ENCODE measurements at places on chromosomes 11 and 22.

DNA sequence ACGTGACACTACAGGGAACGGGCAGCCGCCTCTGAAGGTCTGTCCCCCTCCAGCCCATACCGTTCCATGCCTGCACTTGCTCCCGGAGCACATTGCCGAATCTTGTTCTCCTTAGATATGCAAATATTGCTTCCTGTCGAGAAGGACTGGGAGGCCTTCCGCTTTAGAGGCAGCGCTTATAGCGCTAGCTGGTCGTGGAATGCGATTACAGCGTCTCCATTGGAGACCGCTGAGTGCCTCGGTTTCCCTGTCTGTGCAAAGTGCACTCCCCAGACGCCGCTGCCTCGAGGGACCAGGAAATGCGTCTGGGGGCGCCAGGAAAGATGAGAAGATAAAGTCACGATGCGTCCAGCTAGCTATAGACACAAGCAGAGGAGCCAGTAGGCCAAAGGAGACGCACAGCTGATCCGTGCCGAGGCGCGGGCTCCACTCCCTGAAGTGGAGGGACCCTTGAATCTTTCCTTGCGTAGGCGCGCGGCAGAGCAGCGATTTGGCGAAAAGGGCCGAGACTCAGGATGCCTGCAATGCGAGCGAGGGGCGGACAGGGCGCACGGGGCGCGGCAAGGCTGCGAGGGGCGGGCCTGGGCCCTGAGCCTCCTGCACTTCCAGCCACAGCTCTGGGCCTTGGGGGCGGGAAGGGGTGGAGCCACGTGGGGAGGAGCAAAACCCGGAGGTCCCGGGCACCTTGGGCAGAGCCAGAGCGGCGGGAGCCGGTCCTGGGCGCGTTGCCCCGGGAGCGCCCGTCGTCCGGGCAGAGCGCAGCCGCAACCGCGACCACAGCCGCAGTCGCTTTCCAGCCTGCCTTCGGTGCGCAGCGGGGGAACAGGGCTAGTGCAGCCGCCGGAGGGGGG lies at the start of gene RASSF10:
Gene RASSF10 (plus strand): TSS at position 692 of the 851 bp plus-strand sequence. CDS start 261 bp downstream, outside the sequence.
- DNase-seq = peak; percentile 72

DNA sequence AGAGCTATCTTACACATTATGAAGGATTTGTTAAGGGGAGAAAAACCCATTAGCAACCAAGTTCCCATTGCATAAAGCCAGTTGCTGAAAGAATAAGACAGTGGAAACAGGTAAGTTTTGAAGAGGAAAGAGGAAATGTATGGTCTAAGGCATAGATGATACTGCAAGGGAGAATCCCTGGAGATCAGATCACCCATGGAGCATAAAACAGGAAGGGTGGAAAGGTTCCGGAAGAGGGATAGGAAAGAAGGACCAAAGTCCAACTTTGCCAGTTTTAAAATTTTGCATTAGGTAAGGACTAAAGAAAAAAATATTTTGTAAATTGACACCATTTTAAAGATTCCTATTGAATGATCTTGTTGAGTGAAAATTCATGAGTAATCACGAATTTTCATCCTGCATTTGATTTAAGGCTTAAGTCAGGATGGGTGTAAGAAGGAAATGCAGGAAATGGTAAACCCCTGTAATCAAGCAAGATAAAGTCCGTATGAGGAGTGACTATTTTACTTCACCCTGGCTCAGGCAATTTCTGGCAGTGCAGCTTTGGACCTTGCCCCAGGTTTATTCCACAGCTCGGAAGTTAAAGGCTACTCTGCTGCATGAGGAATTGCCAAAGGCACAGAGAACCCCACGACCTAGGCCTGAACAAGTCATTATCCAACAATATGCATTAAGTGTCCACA lies 70.9 kb downstream of the CCDC34 start:
- no peak for DNase-seq

- no peak for DNase-seq
Measured at GRCh38 chr11:57387289-57388030, 3.0 kb downstream of the PRG2 start.

DNA sequence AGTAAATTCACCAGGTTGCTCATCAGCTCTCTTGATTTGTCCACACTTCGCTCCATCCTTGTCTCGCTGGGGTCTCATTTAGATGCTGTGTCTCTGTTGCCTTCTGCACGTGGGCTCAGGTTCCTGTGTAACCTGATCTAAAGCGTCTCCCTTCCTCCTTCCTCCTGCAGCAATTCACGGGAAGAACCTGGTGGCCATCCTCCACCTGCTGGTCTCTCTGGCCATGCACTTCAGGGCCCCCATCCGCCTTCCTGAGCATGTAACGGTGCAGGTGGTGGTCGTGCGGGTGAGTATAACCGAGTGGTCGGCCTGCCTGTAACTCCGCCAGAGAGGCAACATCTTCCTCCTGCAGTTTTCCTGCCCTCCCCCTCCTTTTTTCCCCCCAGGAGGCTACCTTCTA lies 48.0 kb upstream of the PARVG start:
- no peak for DNase-seq

DNA sequence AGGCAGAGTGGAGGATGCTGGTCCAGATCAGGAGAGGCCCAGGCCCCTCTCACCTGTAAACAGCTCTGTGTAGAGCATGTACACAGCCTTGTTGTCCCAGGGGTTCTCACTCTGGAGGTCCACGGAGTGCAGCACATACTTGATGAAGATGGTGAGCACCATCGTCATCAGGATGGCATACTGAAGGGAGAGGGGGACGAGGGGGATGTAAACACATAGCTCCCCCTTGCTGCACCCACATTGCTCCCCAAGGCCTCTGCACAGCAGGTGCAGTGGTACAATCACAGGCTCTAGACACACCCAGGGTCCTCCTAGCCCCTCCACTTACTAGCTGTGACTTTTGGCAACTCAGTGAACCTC lies 2.9 kb downstream of the SYVN1 start:
- no peak for DNase-seq

GRCh38 chr22:31098632-31099110 lies 8.7 kb downstream of the SELENOM start:
- no peak for DNase-seq

DNA sequence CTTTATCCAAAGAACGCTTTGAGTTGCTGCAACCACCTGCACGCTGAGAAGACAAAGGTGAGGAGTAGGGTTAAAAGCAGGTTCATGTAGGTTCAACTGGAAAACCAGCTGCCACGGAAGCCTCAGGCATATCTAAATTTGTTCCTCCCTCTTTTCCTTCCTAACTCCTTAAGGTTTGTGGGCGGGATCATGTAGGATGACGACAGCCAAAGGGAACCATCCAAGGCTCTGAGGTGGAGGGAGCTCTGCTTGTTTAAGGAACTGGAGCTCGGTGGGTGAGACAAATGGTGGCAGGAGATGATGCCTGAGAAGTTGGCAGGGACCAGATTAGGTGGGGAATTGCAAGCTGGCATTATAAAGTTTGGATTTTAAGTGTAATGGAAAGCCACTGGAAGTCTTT lies 60.3 kb downstream of the SPON1 start:
- no peak for DNase-seq

DNA sequence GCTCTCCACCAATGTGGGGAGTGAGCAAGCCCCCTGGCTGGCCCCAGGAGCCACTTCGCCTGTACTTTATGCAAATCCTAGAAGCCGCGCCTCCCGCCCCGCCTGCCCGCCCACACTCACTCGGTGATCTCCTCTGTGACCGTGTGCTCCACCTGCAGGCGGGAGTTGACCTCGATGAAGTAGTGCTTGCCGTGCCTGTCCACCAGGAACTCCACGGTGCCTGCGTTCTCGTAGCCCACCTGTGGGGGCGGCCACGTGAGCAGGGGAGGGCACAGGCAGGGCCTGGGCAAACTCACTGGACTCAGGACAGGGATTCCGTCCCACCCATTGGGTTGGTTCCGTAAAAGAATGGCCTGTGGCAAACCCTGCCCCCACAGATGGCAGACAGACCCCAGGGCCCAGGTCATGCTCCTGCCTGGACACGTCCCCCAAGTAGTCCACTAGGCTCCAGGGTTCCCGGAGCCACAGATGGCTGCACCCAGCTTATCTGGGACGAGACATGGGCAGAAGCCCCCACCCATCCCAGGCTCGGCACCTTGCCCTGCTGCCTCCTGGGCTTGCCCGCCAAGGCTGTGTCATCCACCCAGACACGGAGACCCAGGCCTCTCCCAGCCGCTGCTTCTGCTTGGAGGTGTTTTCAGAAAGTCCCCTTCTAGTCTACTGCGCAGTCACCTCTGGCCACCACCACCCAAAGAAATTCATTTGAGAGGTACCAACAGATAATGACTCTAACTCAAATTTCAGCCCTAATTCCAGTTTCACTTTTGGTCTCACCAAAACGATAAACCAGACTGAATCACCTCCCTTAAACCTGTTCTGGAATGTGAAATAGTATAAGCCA lies 12.1 kb downstream of the LRFN4 start:
- peak; percentile 51 for DNase-seq

DNA sequence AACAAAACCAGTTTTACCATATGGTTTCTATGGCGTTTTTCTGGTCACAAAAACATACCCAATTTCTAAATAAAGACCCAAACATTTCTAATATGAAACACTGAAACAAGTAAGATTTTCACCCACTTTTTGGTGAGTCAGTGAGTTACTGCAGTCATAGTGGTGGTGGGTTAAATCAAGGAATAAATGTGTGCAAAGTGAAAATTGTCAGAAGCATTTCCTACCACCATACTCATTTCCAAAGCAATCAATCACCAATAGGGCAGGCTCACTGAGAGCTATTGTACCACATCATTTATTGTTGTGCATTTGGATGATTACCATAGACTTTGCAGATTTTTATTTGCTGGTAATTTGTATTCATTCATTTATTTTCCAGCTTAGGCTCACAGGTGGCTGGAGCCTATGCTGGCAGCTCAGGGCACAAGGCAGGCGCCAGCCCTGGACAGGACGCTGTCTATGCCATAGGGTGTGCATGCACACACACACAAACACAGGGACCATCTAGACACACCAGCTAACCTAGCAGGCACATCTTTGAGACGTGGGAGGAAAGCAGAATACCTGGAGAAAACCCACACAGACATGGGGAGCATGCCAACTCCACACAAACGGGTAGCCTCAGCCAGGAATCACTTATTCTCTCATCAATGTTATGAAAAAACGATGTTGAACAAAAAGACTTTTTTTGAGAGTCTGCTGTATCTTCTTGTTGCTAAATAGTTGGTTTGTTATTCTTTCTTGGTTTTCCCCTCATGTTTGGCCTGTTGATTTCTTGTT lies 5.1 kb downstream of the FAM118B start:
- no peak for DNase-seq

DNA sequence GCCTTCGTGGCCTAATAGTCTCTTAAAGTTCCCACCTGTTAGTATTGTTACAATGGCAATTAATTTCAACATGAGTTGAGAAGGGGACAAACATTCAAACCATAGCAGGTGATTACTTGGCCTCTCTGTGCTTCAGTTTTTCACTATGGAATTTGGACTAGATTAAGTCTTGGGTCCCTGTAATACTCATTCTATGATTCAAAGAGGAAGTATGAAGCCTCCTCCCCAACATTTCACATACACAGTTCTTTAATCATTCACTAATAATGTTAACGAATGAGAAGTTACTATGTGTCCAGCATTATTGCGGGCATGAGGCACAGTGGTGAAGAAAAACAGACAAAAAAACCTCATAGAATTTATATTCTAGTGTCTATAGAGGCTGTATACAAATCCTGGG lies 19.9 kb upstream of the USP47 start:
- no peak for DNase-seq

- no peak for DNase-seq
Measured at GRCh38 chr22:49583886-49584505, 243.7 kb downstream of the BRD1 start.

GRCh38 chr11:27233654-27234042 lies 129.4 kb downstream of the CCDC34 start:
- no peak for DNase-seq

- DNase-seq = no peak
Measured at GRCh38 chr11:123344790-123345357, 85.2 kb upstream of the GRAMD1B start.

GRCh38 chr11:86370922-86371594 lies 3.6 kb upstream of the CCDC81 start:
- no peak for DNase-seq

GRCh38 chr11:119474682-119475596 lies 52.0 kb upstream of the THY1 start:
- DNase-seq = peak; percentile 69

DNA sequence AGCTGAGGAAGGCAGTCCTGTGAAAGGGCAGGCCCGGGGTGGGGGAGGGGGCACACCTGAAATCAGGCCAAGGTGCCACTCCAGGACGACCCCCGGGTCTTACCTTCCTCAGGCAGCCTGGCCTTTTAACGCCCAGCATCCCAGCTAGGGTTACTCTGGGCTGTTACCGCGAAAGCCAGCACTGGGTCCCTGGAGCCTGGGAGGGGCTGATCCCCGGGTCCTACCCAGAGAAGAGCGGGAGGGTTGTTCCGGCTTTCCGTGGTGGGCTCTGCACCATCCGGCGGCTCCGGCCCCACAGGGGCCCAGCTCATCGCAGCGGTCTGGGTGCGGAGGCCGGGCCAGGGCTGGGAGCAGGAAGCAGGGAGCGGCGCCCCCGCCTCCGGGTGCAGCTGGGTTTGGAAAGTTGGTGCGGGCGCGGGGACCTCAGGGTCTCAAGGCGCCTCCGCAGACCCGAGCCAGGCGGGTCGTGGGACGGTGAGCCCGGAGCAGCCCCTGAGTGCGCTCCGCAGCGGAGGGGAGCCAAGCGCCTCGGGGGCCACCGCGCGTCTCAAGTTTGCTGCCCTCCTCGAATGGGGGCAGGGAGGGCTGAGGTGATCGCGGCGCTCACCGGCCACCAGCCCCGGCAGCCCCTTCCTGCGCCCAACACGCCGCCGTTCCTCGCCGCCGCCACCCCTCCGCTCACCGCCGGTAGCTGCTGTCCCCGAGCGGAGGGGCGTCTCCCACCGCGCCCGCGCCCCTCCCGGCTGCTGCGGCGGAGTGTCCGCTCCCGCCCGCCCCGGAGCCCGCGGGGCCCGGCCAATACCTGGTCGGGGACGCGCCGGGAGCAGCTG lies 831 bp downstream of the CHST1 start:
- no peak for DNase-seq

DNA sequence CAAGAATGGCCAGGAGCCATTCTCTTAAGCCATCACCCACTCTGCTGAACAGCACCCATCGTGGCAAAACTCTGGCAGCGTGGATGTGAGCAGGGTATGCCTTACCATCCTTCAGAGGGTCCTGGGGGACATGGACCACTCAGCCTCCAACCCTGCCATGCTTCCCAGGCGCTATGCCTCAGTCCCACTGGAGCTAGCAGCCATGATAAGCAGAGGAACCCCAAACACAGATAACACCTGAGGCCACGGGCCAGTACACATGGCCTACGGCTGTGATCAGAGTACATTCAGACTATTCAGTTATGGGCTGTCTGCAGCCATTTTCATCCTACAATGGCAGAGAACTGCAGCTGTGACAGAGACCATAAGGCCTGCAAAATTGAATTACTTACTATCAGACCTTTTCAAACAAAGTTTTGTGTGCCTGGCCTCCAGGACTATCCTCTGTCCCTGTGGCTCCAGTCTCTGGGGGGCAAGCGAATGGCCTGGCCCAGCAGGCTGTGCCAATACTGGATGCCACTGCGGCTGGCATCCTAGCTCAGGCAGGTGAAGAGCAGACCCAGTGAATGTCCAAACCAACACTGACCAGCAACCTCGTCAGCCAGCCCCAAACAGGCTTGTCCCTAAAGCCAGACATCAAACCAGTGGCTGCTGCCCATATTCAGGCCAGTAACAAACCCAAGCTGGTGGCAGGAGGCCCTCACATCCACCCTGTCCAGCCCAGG lies 6.9 kb downstream of the ARVCF start:
- peak; percentile 92 for DNase-seq
